ENCODE measurements at places on chromosomes 7 and 10.

DNA sequence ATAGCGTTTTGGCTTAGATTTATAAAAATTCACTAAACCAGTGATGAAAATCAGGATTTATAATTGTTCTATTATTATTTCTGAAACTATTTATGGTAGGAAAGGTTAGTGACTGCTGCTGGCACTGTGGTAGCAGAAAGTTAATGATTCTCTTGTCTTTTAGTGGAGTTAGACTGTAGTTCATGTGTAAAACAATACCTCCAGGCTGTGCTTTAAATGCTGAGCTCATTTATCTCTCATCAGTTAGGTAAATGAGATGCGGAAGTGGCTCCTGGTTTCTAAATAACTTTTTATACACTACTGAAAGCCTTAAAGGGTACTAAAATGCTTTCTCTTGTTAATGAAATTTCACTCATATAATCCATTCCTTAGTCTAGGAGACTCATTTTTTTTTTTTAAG, 326.8 kb upstream of the POT1 start:
- DNase-seq, result no peak

DNA sequence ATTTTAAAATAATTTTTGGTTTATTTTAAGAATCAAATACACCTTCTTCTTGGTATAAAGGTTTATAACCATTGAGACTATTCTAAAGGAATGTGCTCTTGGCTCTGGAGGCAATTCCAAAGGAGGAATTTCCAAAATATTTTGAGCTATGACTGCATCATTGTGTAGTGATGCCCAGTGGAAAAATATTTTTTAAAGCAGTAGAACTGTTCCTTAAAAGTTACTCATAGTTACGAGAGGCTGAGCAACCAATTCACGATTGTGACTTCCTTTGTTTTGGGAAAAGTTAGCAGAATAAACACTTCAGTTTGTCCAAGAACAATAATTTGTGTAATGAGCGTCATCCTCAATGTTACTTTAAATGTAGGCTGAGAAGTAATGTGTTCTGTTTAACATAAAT, 233.6 kb downstream of the BAMBI start:
- no peak for DNase-seq

- DNase-seq, result peak; percentile 60
Observed at GRCh38 chr7:149865437-149865836, 8.3 kb upstream of the ATP6V0E2 start.

- DNase-seq, result peak; percentile 24
Observed at GRCh38 chr7:112937651-112938415, 147.6 kb upstream of the TMEM168 start.

DNA sequence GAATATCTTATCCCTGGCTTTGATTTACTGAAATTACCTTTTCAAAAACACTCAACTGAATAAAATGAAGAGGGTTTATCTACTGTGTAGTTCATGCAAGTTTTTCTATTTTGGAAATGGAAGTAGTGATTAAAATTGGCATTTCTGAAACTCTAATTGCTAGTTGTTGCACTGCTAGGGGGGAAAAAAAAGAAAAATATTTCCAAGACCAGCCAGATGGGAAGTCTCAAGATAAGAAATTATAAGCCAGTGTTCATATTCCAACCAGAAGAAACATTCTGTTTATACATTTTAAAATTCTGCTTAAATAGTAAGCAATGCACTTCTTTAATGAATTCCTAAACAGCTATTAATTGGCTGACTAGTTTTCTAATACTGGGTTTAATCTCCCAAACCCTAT, 9.4 kb upstream of the ADO start:
- no peak for DNase-seq

Measured in hematopoietic multipotent progenitor cell treated with erythropoietin and hydrocortisone succinate and interleukin-3 and kit ligand, for 6 days (in vitro differentiated cells).